ENCODE measurements at places on chromosomes 4 and X. TPM values are rescaled to one million over a fixed set of nuclear protein-coding genes. Genes with fewer than 3 reads are reported as not detected.

The KCNE5 gene
- total RNA-seq, result 0.38 TPM

GRCh38 chr4:112058433-112058832 lies 86.8 kb upstream of the FAM241A start:
- no peak for DNase-seq

DNA sequence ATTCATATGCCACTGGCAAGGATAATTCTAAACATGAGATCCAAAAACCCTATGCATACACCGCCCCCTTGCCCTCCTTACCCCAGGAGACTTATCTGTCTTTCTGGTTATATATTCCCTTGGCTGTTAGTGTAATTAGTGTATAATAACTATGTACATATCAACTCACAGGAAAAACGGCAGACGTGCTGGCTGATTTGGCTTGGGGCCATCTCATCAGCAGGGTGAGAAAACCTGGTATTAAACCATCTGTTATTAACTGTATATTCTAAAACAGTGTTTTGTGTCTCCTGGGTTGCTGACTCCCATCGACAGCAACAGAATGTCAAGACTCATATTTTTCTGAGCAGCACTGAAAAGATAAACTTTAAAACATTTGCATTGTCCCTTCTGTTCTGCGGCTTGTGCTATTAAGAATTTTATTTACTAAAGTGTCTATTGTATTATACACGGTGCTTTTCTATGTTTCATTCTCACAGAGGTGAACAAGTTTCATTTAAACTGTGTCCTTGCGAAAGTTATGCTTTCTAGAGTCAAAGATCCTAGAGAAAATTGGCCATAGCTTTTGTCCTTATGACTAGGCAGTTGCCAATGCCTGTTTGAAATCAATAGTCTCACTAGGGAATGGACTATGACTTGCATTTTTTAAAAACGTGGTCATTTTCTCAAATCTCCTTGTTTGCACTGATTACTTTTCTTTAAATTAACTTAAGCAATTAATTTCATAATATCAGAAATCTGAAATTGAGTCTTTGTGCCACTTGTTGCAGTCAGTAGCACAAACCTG lies 211.5 kb upstream of the MID1 start:
- DNase-seq, result no peak

The P2RY4 gene
- total RNA-seq, result not detected

GRCh38 chr4:107999932-108000539 lies 10.3 kb downstream of the HADH start:
- DNase-seq, result no peak

GRCh38 chrX:153848325-153848724 lies 18.0 kb upstream of the PDZD4 start:
- no peak for DNase-seq

- DNase-seq, result no peak
Measured at GRCh38 chr4:174882317-174882992, 35.7 kb upstream of the ADAM29 start.

The RTL3 gene
- 0.15 TPM for total RNA-seq

DNA sequence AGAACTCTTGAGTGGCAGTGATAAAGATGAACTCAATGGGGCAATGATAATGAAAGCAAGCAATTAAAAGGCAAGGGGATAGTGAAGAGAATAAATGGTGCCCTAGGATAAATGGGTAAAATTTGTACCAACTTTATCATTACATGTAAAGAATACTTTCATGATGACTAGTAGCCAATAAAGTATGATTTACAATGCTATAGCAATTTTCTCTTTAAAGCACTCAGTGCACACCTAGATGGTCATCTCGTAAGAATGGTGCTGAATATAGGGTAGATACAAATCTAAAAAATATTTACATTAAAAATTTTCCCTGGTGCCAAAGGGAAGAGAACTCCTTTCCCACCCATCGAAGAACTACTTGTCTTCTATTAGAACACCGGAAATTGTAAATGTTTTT lies 651.4 kb downstream of the STPG2 start:
- no peak for DNase-seq

DNA sequence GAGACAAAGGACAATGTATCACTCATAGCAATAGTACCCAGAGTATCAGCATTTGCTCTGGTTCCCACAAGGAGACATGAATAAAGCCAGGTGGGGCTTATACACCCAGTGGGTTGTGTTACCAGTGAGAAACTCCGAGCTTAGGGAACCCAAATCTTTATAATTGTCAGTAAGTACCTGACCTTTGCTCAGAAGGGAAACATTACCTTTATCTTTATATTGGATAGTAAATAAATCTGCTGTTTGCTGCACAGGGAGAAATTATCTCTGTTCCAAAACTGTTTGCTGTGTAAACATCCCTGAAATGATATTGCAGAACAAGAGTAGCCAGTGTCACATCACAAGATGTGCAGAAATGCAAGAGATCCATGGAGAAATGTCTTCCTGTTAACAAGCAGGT lies 12.1 kb upstream of the SLAIN2 start:
- no peak for DNase-seq

GRCh38 chr4:45078201-45078600 lies 351.8 kb upstream of the GNPDA2 start:
- DNase-seq, result no peak

DNA sequence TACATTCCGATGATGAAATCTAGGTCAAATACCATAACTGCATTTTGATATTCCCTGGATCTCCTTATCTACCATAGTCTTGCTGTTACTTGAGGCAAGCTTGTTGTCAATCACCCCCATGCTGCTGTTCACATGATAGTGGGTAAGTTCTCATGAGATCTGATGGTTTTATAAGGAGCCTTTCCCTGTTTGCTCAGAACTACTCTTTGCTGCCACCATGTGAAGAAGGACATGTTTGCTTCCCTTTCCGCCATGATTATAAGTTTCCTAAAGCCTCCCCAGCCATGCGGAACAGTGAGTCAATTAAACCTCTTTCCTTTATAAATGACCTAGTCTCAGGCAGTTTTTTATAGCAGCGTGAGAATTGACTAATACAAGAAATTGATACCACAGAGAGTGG lies 432.0 kb downstream of the GLUD2 start:
- DNase-seq, result no peak

The NIPAL1 gene
- total RNA-seq, result 1.5 TPM

- no peak for DNase-seq
Measured at GRCh38 chr4:74244049-74244448, 64.2 kb upstream of the EPGN start.

- no peak for DNase-seq
Measured at GRCh38 chr4:18953613-18954012, 932.1 kb upstream of the LCORL start.

The NAA15 gene
- 46.1 TPM for total RNA-seq

DNA sequence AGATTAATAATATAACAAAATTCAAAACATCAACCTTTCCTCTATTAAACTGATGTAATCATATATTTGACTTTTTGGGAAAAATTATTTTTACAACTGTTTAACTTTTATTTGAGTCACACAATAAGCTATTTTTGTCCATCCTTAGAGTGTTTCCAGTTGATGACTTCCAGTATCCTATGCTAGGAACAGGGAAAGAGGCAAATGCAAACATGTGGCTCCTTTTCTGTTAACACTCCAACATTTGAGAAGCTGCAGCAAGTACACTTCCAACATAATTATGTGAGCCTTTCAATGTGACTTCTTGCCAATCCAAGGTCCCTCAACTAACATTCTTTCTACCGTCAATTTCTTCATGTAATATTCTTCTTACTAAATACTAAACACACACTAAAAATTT lies 117.7 kb downstream of the PPA2 start:
- DNase-seq, result no peak

The CPZ gene
- 1.8 TPM for total RNA-seq

- no peak for DNase-seq
Measured at GRCh38 chr4:111512081-111512783, 633.0 kb upstream of the FAM241A start.

DNA sequence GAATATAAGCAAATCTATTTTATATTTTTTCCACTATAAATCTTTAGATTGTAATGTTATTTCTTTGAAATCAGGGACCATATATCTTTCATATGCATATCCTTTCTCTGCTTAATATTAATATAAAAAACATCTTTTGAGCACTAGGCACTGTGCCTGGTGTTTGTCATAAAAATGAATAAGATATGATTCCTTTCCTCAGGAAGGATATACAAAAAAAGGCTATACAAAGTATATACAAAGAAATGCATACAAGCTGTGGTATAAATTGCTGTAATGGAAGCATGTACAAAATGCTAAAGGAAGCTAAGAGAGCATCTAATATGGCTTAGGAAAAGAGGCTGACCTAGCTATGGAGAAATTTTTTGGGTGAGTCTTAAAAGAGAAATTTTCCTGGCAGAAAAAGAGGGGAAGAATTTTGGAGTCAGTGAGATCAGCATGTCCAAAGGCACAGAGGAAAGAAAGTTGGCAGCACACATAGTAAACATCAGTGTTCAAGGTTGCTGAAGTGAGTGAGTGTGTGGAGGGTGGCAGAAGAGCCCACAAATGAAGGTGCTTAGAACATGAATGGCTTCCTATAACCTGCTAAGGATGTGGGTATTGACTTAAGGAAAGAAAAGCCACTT lies 500.0 kb downstream of the SPRY1 start:
- no peak for DNase-seq

The GDPD2 gene
- total RNA-seq, result not detected

The IL21 gene
- total RNA-seq, result not detected

DNA sequence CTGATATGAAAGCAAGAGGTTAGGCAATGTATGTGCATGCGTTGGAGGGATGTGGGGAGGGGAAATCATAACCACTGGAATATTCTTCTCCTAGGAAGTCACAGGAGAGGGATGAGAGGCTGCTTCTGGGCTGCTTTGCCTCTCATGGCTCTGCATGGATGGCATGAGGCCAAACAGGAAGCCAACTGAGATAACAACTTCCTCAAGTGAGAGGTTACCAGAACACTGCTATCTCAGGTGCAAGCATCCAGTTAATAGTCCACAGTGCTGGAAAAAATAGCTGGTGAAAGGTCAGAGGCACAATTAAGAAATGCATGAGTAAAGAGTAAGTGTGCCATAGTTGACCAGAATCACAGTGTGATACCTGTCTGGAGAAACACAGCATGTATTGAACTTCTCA lies 113.3 kb downstream of the ELOVL6 start:
- DNase-seq, result no peak

The DOK7 gene
- total RNA-seq, result 38.2 TPM

GRCh38 chrX:132986556-132986955 lies 28.1 kb upstream of the HS6ST2 start:
- DNase-seq, result no peak

GRCh38 chr4:172826861-172827260 lies 341.8 kb upstream of the GALNT7 start:
- no peak for DNase-seq

DNA sequence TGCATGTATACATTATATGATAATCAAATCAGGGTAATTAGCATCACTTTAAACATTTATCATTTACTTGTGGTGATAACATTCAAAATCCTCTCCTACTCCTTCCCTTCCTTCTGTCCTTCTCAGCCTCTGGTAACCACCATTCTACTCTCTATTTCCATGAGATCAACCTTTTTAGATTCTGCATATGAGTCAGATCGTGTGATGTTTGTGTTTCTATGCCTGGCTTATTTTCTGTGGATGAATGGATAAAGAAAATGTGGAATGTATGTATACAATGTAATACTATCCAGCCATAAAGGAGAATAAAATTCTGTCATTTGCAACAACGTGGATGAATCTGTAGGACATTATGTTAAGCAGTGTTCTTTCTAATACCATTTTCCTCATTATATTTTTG lies 123.9 kb downstream of the NAA11 start:
- no peak for DNase-seq

The ZNF157 gene
- 0.13 TPM for total RNA-seq

- DNase-seq, result peak; percentile 85
Measured at GRCh38 chrX:150547375-150548115, 20.9 kb upstream of the MTM1 start.

The OPRPN gene
- total RNA-seq, result not detected

DNA sequence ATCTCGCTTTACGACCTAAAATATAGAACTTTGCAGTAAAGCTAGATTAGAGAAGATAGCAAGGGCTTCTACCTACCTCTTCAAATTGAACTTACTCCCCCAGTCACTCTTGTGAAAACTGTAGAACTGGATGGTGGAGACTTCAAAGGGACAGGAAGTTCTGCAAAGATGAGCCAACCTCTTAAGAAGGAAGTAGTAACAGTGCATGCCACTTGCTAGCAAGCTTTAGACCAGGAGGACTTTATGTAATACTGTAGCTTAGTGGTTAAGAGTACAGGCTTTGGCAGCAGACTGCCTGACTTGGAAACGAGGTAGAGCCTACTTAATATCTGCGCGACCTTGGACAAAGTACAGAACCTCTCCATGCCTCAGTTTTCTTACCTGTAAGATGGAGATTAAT lies 27.5 kb upstream of the VBP1 start:
- DNase-seq, result no peak

The GK gene
- total RNA-seq, result 7.4 TPM

The XPNPEP2 gene
- 2.0 TPM for total RNA-seq

The CBR4 gene
- total RNA-seq, result 17.1 TPM

DNA sequence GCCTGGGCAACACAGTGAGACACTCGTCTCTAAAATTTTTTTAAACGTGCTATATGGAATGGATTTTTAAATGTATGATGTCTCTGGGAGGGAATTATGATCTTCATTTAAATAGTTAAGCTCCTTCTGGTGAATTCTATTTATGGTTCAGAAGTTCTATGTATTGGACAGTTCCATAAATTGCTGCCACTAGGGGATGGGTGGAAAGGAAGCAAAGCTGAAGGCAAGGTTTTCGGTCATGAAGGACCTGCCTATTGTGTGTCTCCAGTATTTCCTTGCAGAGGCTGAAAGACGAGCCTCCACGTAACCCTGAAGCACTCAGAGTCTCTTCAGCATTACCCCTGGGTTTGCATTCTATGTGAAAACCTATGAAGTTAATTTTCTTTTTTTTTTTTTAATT lies 451.5 kb upstream of the FAT1 start:
- DNase-seq, result no peak

The STARD8 gene
- total RNA-seq, result 13.2 TPM

The GNRHR gene
- not detected for total RNA-seq

DNA sequence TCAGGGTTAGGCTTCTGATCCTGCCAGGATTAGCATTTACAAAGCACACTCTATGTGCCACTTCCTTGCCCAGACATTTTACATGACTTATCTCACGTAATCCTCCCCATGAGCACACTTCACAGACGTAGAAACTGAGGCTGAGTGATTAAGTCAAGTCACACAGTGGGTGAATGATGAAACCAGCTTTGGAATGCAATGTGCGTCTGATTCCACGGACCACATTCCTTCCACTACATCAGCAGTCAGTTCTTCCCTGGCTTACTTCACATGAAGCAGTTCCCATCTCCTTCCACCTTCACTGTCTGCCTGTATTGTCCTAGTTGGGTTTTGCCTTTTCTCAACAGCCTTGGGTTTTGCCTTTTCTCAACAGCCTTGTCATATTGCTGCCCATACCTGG lies 134.3 kb upstream of the PPARGC1A start:
- DNase-seq, result no peak

DNA sequence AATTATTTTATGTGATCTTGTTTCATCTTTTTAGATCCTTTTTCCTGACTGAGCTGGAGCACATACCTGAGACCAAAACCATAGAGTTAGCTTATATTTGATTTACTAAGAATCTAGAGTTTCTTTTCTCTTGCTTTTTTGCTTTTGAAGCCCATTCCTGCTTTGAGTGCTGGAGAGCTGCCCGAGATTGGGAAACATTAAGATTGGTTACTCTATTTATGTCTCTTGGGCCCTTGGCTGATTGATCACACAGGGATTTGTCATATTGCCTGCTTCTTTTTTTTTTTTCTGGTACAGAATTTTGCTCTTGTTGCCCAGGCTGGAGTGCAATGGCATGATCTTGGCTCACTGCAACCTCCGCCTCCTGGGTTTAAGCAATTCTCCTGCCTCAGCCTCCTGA lies 73.9 kb downstream of the REPS2 start:
- DNase-seq, result no peak

Data from left cardiac atrium (tissue), 4 donors.